Activated T-helper 1 cell treated with anti-CD3 and anti-CD28 coated beads, Interleukin-12 subunit alpha, Interleukin-12 subunit beta, Interleukin-2, Interleukin-4 antibody, amounts not matched to agents 30 ng/mL and 10 ng/mL and 1 ng/mL, durations not matched to agents 14 hours and 24 hours and 36 hours (primary cell): ENCODE measurements at places on chromosomes 5 and 9.

GRCh38 chr9:125497478-125497877 is 209.5 kb downstream of the MAPKAP1 start:
- DNase-seq = no peak

- DNase-seq = no peak
Measured at GRCh38 chr9:87201351-87201751, 254.0 kb upstream of the GAS1 start.

GRCh38 chr5:5979761-5980537 is 398.4 kb downstream of the MED10 start:
- DNase-seq = no peak

DNA sequence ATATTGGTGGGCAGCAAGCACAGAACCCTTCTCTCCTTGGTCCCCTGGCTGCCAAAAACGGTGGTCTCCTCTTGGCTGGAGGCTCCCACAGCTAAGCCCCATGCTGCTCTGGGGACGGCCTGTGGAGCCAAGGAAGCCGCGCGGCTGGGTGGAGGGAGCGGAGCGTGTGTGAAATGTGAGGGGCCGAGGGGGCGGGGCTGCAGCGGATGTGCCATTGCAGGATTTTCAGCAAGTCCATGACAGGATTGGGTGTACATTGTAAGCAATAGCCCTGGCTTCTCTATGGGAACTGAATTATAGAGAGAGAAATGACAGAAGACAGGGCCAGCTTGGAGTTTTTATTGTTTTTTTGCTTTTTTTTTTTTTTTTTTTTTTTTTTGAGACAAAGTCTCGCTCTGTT is 336.5 kb downstream of the DIRAS2 start:
- DNase-seq = no peak

GRCh38 chr5:172266676-172267092 is 16.9 kb downstream of the UBTD2 start:
- DNase-seq = no peak

GRCh38 chr9:113790093-113790492 is 86.0 kb upstream of the ZNF618 start:
- no peak for DNase-seq
